BJ (cell line): ENCODE measurements at places on chromosomes 7 and 10.
A peak's percentile ranks its signal among the peaks of the same experiment; 100 is the strongest.

DNA sequence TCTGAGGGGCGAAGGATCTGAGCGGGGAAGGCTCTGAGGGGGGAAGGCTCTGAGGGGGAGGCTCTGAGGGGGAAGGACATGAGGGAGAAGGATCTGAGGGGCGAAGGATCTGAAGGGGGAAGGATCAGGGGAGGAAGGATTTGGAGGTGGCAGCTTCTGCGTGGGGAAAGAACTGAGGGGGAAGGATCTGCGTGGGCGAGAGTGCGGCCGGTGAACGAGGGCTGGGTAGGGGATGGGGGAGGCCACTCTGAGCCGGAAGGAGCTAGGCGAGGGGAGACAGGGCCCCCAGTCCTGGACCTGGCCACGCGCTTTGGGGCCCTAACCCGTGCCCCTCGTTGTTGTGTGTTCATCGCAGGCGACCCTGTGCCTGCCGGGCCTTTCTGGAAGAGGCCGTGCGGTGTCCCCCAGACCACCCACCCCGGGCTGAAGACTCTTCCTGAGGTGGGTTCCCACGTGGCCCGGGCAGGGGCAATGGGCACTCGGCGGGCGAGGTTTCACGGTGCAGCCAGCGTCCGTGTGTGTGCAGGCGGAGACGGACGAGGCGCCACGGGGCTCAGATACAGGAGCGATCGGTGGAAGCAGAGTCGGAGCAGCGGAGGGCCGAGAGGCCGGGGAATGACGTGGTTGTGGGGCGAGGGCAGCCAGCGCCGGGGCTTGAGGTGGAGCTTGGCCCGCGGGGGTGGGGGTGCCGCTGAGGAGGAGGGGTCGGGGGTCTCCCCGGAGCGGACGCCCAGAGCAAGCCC, 2.0 kb downstream of the CALY start:
- no peak for DNase-seq

DNA sequence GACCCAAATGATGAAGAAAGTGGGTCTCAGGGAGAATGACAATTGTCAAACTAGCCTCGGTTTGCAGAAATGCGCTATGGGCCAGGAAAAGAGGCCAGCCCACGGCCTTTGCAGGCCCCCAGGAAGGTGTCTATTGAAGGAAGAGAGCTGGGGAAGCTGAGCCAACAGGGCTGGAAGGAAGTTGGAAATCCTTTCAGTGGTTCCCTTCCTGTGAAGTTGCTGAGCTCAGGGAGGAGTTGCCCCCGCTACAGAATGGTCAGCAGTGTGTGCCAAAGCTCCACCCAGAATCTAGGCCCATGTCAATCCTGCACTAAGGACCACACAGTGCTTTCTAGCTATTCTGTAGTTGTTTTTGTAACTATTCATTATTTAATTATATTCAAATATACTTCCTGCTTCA, 91.6 kb upstream of the ANLN start:
- DNase-seq = no peak

GRCh38 chr7:87445897-87446296, 29.6 kb downstream of the ABCB4 start:
- no peak for DNase-seq

GRCh38 chr7:15557186-15557585, 4.6 kb downstream of the AGMO start:
- no peak for DNase-seq

DNA sequence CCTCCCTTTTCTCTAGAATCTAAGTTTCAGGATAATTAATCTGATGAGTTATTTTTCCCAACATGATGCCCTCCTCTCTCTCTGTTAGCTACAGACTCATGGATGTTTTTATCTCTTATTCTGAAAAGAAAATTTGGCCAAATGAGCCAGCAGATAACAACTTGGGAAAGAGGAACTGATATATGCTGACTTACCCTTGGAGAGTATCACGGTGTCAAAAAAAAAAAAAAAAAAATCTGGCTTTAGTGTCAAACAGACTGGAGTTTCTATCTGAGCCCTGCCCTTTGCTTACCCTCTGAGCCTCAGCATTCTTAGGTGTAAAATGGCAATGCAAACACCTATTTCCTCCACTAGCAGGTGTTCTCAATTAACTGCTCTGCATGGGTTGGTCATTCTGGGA, 190.4 kb downstream of the AHR start:
- no peak for DNase-seq

DNA sequence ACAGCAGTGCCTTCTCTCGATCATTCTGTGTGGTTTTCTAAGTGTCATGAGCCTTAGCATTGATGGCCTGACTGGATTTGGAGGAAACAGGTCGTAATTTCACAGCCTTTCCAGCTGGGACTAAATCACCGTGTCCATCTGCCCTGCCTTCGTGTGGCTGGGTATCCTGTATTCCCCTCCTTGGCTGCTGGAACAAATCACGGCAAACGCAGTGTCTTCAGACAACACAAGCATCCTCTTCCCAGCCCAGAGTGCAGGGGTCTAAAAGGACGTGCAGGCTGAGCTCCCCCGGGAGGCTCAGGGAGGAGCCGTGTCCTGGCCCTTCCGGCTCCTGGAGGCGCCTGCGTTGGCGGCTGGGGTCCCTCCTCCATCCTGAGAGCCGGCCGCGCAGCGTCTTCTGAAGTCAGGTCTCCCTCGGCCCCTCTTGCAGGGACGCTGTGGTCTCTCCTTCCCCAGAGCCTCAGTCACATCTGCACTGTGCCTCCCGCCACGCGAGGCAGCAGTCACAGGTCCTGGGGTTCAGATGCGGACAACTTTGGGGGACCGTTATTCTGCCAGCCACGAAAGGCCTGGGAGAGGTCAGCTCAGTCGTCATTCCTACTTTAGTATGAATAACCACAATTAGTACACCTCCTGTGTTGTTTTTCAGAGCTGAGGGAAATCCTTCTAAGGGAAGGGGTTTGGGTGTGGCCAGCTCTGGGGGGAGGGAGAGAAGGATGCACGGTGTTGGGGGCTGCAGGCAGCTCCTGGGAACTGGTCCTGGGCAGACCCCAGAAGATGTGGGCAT, 41.1 kb downstream of the FAM20C start:
- no peak for DNase-seq

GRCh38 chr7:104922182-104923009, 91.6 kb upstream of the KMT2E start:
- DNase-seq = no peak

DNA sequence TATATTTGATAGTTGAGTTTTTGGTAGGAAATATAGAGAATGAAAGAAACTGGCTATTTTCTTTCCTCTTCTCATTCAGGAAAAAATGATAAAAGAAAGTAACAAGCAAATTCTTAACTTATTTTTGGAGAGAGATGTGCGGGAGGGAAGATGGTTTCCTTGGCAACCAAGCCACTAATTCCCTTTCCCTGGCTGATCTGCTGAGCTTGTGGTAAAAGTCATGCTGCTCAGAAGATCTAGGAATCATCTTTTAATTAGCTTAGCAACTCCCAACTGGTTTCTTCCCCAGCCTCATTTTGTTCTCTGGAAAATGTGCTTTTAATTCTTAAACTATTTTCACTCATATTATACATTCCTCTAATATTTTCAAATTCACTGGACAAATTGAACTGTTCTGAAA, 11.8 kb downstream of the UROS start:
- peak; percentile 34 for DNase-seq

DNA sequence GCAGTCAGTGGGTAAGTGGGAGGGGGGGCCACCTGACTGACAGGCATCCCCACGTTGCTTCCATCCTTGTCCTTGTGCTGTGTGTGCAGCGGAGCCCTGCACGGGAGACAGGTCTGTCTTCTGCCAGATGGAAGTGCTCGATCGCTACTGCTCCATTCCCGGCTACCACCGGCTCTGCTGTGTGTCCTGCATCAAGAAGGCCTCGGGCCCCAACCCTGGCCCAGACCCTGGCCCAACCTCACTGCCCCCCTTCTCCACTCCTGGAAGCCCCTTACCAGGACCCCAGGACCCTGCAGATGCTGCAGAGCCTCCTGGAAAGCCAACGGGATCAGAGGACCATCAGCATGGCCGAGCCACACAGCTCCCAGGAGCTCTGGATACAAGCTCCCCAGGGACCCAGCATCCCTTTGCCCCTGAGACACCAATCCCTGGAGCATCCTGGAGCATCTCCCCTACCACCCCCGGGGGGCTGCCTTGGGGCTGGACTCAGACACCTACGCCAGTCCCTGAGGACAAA, 24.8 kb downstream of the TBATA start:
- no peak for DNase-seq

GRCh38 chr10:50216894-50217293, 34.4 kb downstream of the ASAH2 start:
- DNase-seq = no peak

GRCh38 chr10:125201791-125202622, 41.6 kb upstream of the CTBP2 start:
- DNase-seq = no peak

GRCh38 chr7:42831006-42831717, 80.7 kb downstream of the C7orf25 start:
- DNase-seq = no peak

DNA sequence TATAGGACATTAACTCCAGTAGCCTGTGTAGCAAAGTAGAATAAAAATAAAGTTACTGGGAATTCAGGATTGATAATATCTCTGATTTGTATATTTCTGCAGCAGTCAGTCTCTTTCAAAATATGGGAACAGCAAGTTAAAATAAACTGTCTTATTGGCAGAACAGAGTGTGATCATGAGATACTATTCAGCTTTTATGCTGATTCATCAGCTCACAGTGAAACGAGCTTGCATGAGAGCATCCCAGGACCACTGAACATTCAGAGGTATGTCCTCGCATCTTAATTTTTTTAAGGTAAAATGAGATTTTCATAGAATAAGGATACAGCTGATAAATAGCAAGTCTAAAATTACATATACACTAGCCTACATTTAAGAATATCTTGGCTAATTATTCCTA, 282.5 kb upstream of the MYO3A start:
- DNase-seq = no peak

GRCh38 chr7:149245244-149245643, 5.8 kb downstream of the ZNF212 start:
- no peak for DNase-seq

GRCh38 chr10:89520706-89521105, 14.7 kb downstream of the SLC16A12 start:
- no peak for DNase-seq

GRCh38 chr10:32023264-32023663, 33.0 kb downstream of the KIF5B start:
- DNase-seq = no peak

GRCh38 chr7:138785587-138786437, 12.0 kb upstream of the TMEM213 start:
- DNase-seq = no peak

DNA sequence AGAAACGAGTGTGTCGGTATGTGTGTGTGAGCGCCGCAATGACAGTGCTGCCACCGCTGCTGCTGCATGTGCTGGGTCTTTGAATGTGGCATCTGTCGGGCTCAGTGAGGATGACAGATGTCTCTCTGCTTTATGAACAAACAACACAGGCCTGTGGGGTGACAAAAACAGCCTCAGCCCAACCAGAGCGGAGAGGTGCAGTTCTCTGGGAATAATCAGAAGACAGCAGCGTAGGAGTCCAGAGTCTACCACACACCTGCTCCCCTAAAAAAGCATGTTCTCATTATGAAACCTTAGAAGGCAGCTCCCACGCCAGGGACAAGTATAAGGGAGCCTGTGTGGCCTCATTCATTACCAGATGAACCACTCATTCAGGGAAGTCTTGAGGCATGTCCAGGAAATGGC, 278.3 kb downstream of the KCNMA1 start:
- DNase-seq = no peak

DNA sequence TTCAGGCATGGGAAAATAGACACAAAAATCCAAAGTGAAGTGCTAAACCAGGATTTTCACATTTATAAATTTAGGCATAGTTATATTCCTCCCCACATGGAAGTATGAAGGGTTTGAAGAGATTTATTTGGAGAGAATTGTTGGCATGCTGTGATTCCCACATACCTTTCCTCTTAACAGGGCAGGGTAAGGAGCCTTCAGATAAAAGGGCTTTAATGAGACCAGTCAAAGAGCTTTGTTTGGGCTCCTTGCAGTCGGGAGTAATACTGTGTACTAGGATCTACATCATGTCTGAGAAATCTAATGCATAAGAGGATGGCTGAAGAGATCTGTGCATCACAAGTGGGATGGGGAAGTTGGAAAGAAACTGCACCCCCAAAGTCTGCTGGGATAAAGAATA, 140.8 kb upstream of the PTN start:
- DNase-seq = no peak

- no peak for DNase-seq
Observed at GRCh38 chr10:24463611-24464426, 254.9 kb downstream of the KIAA1217 start.

- DNase-seq = no peak
Observed at GRCh38 chr10:61159253-61159652, 215.3 kb upstream of the RHOBTB1 start.

GRCh38 chr10:103822107-103822716, 33.2 kb downstream of the SH3PXD2A start:
- DNase-seq = no peak

DNA sequence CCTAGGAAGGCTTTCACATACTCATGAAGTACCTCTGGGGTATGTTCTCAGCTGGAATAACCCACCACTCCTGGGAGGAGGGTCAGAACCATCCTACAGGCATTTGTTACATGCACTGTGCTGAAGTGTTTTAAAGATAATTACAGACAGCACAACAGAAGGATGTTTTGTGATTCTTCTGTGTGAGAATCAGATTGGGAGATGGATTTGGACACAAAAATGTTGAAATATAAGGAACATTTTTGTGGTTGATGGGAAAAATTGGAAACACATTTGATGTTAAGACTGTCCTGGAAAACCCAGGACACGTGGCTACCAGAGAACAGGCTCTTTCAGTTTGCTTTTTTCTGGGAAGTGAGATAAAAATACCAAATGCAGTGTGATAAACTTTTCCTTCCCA, 61.4 kb downstream of the BICC1 start:
- peak; percentile 51 for DNase-seq

DNA sequence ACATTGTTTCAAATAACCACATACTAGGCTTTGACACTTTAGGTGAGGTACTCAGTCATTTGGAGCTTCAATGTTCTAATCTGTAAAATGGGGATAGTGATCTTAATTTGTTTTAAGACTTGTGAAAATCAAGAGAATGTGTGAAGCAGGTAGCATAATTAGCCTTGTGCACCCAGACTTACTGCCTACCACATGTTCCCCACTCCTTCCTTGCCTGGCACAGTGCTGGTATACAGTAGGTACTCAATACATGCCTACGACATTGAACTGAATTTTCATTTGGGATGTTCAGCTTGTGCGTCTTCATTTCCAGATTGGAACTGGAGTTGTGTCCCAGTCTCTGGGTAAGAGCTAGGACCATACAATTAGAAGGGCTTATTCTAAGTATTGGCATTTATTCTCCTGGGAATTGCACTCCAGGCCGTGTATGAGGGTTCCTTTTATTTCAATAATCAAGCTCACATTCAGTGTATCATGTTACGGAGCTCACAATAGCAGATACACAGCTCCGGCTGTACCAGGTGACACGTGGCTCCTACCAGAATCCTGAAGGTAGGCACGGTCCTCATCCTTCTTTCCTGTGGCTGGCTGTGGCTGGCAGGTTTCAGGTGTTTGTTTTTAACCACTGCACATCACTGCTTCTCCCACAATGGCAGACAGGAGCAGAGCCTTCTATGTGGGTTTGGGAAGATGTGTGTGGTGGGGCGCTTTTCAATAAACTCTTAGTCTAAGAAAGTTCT, 109.4 kb upstream of the PDCD4 start:
- no peak for DNase-seq

- DNase-seq = no peak
Observed at GRCh38 chr7:55567571-55567970, 4.7 kb downstream of the VOPP1 start.

- DNase-seq = no peak
Observed at GRCh38 chr10:3124412-3125175, 48.0 kb downstream of the PITRM1 start.

GRCh38 chr7:92761391-92762097, 74.8 kb downstream of the CDK6 start:
- no peak for DNase-seq
